ENCODE measurements at places on chromosomes 5 and 9. TPM values are rescaled to one million over a fixed set of nuclear protein-coding genes. Genes with fewer than 3 reads are reported as not detected.

- DNase-seq, result no peak
Observed at GRCh38 chr5:64166201-64166959, 737 bp downstream of the RNF180 start.

- no peak for DNase-seq
Observed at GRCh38 chr5:41196197-41196596, 17.1 kb downstream of the C6 start.

- peak; percentile 87 for DNase-seq
Observed at GRCh38 chr9:133135146-133135745, 14.2 kb upstream of the RALGDS start.

DNA sequence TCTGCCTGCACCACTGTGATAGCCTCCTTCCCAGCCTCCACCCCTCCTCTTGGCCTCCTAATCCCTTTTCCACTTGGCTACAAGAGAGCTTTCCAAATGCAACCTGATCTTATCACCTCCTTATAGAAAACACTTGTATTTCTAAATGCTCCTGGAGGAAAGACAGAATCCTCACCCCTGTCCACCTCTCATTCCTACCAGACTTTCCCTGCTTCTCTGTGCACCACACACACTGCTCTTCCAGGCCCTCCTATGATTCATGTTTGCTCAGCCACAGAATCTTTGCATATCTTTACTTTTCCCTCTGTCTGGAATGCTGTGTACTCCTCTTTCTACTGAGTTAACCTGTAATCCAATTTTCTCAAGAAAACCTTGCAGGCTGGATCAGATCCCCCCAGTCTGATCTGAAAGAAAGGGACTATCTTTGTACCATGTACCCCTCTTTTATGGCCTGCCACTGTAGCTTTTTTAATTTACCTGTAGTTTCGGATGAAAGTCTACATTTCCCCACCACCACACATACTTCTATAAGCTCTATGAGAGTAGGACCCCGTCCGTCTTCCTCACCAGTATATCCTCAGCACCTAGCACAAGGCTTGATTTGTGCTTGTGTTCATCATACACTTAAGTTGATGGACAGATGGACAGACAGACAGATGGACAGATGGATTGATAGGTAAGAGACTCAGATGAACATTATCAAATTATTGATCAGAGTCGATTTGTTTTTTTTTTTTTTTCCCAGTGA is 95.3 kb downstream of the GALNT10 start:
- no peak for DNase-seq

The ELL2 gene
- 178 TPM for total RNA-seq

The AK1 gene
- total RNA-seq, result 88.3 TPM

The PRR16 gene
- 10.3 TPM for total RNA-seq

DNA sequence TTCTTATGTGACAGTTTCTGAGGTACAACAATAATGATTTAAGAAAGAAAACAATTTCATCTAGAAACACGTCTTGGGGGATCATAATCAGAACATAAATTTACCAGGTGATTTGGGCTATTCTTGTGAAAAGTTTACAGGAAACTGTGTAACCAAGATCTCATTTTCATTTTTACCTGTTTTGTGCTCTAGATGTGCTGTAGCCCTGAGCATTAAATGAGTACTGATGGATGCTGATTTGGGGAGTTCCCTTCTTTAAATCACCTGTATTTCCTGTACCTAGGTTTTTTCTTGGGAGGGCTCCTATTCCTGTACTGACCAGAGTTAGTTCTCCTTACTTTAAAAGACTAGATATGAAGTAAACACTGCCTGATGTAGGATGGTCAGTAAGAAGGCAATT is 12.7 kb downstream of the MATR3 start:
- no peak for DNase-seq

DNA sequence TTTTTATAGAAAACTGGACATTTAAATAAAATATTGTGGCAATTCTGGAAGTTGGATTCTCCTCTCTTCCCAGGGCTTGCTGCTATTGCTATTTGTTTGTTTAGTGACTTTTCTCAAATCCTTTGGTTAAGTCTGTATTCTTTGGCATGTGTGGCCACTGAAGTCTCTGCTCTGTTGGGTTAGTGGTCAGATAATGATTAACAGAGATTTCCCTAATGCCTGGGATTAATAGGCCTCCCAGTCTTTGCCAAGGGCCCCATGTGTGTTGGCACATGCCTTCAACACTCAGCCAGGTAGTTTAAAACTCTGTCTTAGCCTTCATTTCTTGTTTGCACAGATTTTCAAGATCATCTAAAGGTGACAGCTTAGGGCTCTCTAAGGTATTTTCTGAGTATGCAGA is 92.8 kb upstream of the EPB41L4A start:
- no peak for DNase-seq

The PCDHA7 gene
- 1.4 TPM for total RNA-seq

- DNase-seq, result no peak
Observed at GRCh38 chr5:134594797-134595457, 37.7 kb downstream of the SAR1B start.

GRCh38 chr5:54656261-54656728 is 138.7 kb downstream of the SNX18 start:
- DNase-seq, result peak; percentile 70

GRCh38 chr5:88691945-88692868 is 190.8 kb downstream of the MEF2C start:
- no peak for DNase-seq

GRCh38 chr5:54007827-54008777 is 302.3 kb downstream of the ARL15 start:
- DNase-seq, result no peak

The ELAVL2 gene
- not detected for total RNA-seq

DNA sequence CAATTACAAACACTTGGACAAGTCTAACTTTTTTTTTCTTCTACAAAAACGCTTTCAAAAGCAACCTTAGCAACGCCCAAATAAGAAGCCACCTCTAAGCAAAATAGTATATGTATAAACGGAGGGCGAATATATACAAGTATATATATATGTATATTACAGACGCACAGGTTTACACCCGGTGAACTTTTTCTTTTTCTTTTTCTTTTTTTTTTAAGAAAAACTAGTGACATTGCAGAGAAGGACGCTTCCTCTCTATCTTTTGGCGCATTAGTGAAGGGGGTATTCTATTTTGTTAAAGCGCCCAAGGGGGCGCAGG is 200 bp downstream of the NPR3 start:
- DNase-seq, result no peak

DNA sequence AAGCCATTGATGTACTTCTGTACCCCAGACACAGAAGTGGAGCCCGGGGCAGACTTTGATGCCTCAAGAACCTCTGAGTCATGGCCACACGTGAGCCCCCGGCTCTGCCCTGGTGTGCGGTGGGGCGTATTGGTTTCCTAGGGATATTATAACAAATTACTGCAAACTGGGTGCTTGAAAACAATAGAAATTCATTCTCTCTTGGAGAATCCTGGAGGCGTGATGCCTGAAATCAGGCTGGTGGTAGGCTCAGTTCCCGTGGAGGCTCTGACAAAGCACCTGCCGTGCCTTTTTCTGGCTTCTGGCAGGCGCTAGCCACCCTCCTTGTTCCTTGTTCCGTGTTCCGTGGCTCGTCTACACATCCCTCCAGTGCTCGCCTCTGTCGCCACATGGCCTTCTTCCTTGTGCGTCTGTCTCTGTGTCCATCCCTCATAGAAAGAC is 24.2 kb downstream of the NEK6 start:
- peak; percentile 51 for DNase-seq
